Amniotic epithelial cell (primary cell): ENCODE measurements at places on chromosomes 3 and 15.

DNA sequence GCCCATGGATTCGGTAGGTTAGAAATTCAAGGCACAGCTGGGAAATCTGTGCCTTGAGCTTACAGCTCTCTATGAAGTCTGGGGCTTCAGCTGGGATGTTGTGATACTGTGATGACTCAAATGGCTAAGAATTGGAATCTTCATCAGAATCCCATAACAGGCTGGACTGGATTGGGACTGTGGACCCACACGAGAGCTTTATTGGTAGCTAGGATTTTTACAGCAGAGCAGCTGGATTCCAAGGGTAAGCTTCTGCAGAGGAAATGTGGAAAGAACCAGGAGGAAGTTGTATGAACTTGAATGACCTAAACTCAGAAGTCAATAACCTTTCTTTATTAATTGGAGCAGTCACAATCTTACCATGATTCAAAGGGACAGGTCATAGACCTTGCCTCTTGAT, 1187.1 kb downstream of the ROBO1 start:
- no peak for DNase-seq

DNA sequence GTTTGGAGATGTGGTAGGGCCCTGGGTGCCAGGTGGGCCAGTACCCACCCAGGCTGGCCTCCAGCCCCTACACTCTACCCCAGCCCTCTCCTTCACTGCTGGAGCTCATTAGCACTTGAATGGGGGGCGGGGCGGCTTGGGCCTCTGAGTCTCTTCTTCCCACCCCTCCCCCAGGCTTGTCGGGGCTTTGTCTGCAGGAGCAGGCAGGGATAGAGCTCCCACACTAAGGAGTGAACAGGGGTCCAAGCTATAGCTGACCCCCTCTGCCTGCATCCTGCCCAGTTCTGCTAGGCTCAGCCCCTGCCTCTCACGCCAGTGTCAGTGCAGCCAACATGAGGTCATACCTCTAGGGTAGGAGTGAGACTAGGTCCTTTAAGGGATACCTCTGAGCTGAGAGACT, 5.2 kb downstream of the GNAI2 start:
- DNase-seq = no peak

GRCh38 chr15:40379853-40380252, 2.7 kb upstream of the KNSTRN start:
- peak; percentile 99 for DNase-seq

GRCh38 chr15:35206060-35206675, 121.1 kb upstream of the NANOGP8 start:
- DNase-seq = peak; percentile 19

DNA sequence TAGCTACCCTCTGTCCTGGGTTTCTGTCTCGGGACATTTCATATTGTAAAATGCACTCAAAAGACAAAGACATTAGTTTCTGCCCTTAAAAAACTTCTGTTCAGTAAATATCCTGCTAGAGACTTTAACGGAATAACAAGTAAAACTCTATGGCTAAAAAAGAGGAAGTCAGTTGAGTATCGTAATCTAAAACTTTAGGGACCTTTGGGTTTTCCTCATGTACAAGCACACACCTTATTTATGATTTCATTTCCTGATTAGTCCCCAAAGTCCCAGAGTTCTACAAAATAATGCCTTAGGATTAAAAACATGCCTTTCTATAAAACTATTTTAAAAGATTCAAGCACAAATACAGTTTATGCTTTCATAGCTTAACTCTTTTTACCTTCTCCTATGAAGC, 585.9 kb downstream of the UNC13C start:
- DNase-seq = no peak

DNA sequence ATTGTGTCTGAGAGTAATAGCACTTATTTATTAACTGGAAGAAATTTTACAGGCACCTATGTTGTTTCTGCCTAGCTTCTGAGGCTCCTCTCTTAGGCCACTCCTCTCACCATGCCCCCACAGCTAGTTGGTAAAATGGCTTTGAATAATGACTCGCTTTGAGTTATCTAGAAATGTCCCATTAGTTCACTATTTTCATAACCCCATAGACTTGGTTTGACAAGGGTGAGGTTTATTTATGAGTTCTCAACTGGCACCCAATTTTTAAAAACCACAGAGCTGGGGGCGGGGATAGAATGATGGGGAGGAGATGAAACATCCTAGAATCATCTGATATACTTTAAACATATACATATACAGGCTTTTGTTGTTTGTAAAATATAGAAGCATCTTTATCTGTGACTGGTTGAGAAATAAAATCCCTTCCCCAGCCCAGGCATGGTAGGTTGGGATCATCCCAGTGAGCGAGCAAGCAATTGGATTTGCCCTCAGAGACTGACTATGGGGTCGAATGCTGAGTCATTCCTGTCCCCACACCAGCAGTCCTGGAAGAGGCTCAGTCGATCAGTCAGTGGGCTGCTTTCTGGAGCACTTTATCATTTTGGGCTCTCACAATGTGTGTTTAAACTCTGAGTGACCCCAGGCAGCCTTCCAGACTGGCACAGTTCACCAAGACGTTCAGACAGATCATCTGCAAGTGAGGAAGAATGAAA, 60.2 kb upstream of the TSEN2 start:
- DNase-seq = peak; percentile 73

GRCh38 chr3:170027233-170028102, 10.3 kb upstream of the GPR160 start:
- no peak for DNase-seq

GRCh38 chr3:135181408-135181807, 386.3 kb downstream of the EPHB1 start:
- no peak for DNase-seq

DNA sequence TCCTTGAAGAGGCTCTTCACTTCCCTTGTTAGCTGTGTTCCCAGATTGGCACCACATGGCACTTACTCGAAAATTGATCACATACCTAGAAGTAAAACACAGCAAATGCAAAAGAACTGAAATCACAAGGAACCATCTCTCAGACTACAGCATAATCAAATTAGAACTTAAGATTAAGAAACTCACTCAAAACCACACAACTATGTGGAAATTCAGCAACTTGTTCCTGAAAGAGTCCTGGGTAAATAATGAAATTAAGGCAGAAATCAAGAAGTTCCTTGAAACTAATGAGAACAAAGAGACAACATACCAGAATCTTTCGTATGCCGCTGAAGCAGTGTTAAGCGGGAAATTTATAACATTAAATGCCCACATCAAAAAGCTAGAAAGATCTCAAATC, 566.3 kb upstream of the TGFBR2 start:
- no peak for DNase-seq

DNA sequence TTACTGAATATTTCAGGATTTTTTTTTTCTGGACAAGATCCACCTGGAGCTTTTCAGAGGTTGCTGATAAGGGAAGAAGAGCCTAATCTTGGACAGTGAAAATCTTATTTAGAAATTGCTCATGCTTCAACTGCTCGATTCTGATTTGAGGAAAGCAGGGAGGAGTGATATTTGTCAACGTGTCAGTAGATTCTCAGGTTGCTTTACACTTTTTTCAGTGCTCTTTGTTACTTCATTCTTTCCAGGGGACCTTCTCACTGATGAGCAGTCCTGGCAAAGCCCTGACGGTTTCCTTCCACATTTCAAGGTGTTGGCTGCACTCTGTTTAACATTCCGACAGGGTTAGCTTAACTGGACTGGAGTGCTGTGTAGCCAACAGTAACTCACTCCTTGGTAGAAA, 24.1 kb upstream of the RARB start:
- DNase-seq = no peak

- no peak for DNase-seq
Measured at GRCh38 chr15:96593735-96594134, 263.2 kb downstream of the NR2F2 start.

DNA sequence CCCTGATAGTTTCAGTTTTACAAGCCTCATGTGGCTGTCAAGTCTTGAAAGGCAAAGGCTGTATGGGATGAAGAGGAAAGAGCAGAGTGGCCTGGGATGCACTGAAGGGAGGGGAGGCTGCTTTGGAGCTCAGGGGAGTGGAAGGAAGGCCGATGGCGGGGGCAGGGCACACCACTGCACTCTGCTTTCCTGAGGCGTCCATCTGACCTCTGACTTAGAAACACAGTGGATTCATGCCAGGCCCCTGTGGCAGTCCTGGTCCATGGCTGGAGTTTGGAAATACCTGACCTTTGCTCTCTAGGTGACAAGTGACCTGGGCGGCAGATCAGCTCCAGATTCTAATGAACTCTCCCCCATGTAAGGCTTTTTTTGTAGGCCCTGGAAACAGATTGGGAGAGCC, 19.0 kb downstream of the FAH start:
- DNase-seq = no peak
